ENCODE measurements at places on chromosomes 4 and X.

GRCh38 chr4:130478406-130478805 lies 1382.5 kb downstream of the C4orf33 start:
- no peak for DNase-seq

- no peak for DNase-seq
Observed at GRCh38 chr4:41160012-41160789, 54.1 kb downstream of the APBB2 start.

- DNase-seq = no peak
Observed at GRCh38 chrX:141176586-141177451, at the start of gene LDOC1. TSS of gene LDOC1 (minus strand) at chrX:141177129. CDS start at chrX:141177021, 108 bp downstream.

DNA sequence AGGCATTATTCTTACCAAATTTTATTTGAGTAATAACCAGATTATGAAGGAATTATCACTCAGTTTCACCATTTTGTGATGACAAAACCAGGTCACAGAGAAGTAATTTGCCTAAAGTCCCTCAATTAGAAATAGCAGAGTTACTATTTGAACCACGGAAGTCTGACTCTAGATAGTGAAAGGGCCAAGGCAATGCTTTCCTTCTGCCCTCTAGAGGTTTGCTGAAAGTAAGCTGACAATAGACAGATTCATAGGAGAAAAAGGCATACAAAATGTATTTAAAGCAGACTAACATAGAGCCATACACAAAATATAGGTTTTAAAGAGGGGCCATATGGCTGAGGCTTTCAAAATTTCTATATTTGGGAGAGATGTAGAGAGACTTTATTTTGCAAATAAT lies 43.1 kb downstream of the CXXC4 start:
- no peak for DNase-seq

DNA sequence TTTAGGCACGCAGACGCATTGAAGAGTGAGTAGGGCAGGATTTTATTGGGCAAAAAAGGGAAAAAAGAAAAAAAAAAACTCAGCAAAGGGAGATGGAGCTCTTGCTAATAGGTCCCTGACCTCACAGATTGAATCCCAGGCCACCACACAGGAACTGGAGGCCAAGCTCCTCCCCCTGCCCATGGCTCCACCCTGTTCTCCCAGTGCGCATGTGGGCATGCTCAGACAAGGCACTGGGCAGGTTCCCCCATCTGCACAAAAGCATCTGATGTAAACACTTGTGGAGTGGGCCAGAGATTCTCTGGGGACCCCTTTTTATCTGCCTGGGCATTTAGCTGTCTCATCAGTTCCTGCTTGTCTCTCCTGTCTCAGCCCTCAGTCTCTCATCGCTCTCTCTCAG lies 9.5 kb downstream of the FRMD7 start:
- DNase-seq = no peak

DNA sequence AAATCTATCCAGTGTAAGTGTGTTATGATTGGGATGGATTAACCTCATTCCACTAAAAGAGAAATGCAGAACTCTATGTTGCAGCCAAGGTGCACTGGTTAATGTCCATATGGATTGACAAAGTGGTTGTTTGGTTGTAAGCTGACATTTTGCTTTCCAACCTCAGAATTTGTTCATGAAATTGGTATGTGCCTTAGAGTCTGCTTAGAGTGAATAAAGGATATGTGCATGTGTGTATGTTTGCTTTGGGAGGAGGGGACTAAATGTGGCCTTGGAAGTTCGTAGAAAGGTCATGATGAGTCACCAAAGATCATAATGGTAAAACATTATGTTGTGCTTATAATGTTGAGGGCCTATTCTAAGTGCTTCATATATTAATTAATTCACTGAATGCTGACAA lies 44.1 kb upstream of the MBNL3 start:
- no peak for DNase-seq

DNA sequence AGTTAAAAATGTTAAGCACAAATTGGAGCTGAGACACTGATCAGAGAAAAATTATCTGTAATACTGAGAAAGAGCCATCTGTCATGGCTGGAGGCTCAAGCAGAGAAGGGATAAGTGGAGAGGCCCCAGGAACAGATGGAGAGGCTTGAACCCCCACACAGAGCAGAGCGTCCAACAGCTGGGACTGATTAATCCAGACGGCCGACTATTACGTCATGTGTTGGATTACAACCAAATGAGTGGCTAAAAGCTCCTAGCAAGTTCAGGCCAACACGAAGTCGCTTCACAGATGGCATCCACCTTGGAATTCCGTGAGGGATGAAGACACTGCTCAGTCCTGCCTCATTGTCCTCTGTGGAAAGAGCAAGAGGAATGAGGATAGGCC lies 57.7 kb upstream of the ATXN3L start:
- DNase-seq = no peak

- no peak for DNase-seq
Observed at GRCh38 chrX:136491832-136492231, 4.1 kb downstream of the BRS3 start.

DNA sequence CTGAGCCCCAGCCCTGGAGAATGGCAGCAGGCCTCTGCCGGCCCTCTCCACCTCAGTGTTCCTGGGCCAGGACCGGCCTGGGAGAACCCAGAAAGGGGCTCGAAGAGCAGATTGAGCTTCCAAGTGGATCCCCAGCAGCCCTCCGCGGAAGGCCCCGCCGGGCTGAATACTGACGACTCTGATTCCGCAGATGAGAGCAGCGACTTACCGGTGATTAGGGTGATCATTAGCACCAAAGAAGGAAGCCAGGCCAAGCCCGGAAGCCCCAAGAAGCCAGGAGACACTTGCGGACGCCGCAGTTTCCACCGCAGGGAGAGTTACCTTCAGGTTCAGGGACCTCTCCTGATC lies 876 bp downstream of the LOC101059915 start:
- no peak for DNase-seq

- DNase-seq = no peak
Observed at GRCh38 chrX:52420824-52421443, 52.1 kb downstream of the XAGE2 start.

DNA sequence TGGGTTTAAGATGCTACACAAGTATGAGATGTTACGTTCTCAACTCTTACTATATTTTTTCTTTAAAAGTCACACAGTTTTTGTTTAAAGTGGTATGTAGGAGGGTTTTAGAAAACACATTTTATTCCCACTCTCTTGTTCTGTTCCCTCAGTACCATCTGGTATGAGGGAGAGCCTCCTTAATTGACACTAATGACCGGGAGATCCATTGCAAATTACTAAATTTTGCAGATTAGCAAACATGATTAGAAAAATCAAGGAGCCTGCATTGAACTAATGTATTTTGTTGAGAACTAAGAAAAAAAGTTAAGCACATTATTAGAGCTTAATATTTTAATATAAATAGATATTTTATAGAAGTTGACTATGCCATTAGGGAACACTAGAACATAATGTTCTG lies 87.3 kb upstream of the UNC5C start:
- no peak for DNase-seq

DNA sequence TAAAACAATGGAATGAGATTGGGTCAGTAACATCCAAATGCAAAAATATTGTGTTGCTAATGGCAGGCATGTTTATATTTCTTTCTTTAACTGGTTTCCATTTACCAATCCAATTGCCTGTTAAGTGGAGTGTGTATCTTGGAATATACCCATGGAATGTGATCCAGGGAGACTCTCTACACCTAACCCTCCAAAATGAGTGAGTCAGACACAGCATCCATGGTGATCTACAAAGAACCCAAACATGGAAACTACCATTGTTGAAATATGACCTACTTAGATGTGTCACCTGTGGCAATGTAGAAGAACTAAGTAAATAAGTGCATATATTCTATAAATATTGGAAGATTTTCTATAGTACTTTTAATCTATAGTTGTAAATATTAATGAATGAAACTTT lies 110.3 kb downstream of the AREG start:
- no peak for DNase-seq

GRCh38 chr4:11739992-11740391 lies 311.3 kb upstream of the HS3ST1 start:
- no peak for DNase-seq

GRCh38 chr4:38681281-38681991 lies 17.4 kb downstream of the KLF3 start:
- no peak for DNase-seq

Measured in cortex of kidney (tissue), 1 donor.